PC-9 (cell line): ENCODE measurements at places on chromosomes 13 and 19. TPM values are rescaled to one million over a fixed set of nuclear protein-coding genes. Genes with fewer than 3 reads are reported as not detected.

GRCh38 chr13:97810152-97810551, 143.3 kb upstream of the IPO5 start:
- H3K4me1 ChIP-seq = no peaks in the 10 kb centered on the region
- H3K4me3 ChIP-seq = no peak overlapping the region
- H3K36me3 ChIP-seq = no peaks in the 10 kb centered on the region
- no peak overlapping the region for H3K27ac ChIP-seq
- H3K27me3 ChIP-seq = no peaks in the 10 kb centered on the region
- DNase-seq = no peak

Gene ZGLP1
- 7.5 and 10.2 TPM in 2 replicates for total RNA-seq

DNA sequence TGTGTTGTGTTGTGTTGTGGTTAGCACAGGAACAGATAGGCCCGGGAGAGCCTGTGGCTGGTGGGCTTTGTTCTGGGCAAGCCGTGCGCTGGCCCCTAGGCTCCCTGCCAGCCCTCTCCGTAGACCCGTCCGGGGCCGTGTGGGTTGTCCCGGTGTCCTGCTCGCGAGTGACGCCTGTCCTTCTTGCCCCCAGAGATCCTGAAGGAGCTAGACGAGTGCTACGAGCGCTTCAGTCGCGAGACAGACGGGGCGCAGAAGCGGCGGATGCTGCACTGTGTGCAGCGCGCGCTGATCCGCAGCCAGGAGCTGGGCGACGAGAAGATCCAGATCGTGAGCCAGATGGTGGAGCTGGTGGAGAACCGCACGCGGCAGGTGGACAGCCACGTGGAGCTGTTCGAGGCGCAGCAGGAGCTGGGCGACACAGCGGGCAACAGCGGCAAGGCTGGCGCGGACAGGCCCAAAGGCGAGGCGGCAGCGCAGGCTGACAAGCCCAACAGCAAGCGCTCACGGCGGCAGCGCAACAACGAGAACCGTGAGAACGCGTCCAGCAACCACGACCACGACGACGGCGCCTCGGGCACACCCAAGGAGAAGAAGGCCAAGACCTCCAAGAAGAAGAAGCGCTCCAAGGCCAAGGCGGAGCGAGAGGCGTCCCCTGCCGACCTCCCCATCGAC, 5.7 kb downstream of the ING1 start:
- no peaks in the 10 kb centered on the region; the same call in 1 of the 2 replicates for H3K36me3 ChIP-seq
- no peak overlapping the region for H3K27ac ChIP-seq
- H3K4me3 ChIP-seq = no peak overlapping the region
- H3K27me3 ChIP-seq = no peaks in the 10 kb centered on the region
- no peak for DNase-seq

DNA sequence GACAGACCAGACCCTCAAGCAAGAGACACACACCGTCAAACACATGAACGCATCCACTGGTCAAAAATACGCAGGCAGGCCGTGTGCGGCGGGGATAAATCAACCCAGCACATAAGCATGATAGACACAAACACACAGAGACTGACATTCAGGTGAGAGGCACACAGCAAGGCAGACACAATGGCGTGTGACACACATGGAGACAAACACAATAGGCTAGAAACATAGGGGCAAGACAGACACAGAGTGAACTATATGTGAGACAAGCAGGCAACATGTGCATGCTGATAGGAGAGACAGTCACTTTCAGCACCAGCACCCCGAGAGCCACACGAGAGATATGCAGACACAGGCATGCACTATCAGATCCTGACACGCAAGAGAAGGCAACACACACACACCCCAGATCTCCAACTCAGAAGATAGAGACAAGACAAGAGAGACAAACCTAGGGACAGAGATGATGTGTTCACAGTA, 6.9 kb upstream of the JUNB start:
- DNase-seq = peak; percentile 33
- H3K4me1 ChIP-seq = peaks cover 83% of the 10 kb centered on the region
- H3K27me3 ChIP-seq = no peaks in the 10 kb centered on the region
- H3K27ac ChIP-seq = peak overlapping the region; percentile 86
- peak overlapping the region; percentile 1; the same call in 1 of the 2 replicates for H3K4me3 ChIP-seq

DNA sequence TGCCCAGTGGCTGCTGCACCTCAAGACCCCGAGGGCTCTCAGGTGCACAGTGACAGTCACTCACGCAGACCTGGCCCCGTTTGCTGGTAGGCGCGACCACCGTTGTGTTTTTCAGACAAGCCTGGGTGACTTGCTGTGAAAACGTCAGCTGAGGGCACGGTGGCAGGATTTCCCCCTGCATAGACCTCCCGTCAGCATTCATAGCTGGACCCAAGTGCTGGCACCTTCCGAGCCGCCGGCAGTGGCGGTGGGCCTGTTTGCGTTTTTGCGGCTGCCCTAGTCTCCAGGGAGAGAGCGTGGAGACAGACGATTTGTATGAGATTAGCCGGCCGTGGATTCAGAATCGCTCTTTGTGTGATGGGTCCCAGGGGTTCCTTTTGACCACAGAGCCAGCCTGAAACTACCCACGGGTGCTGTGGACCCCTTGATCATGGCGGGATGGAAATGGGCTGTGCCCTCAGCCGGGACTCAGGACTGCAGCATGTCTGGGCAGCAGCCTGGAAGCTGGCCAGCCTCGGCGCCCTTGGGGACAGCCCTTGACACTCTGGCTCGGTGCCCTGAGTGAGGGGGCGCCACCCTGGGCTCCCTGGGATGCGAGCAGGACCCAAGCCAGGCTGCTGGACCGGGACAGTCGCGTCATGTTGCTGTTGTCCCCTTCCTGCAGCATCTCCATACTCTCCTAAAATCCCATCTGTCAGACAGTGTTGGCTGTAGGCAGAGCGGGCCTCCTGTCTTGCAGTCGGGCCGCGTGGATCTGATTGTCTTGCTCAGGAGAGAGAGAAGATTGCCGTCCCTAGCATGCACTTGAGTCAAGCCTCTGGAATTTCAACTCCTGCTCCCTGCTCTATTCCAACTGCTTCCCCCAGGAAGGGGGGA, 8.6 kb downstream of the KDM4B start:
- no peaks in the 10 kb centered on the region for H3K27me3 ChIP-seq

- no peaks in the 10 kb centered on the region for H3K27me3 ChIP-seq
- no peak overlapping the region for H3K27ac ChIP-seq
These were observed 4.9 kb downstream of the PGPEP1 start for GRCh38 chr19:18345296-18345695.

- no peaks in the 10 kb centered on the region; the same call in 1 of the 2 replicates for H3K36me3 ChIP-seq
- H3K27ac ChIP-seq = no peak overlapping the region
- H3K4me1 ChIP-seq = no peaks in the 10 kb centered on the region
- DNase-seq = no peak
These were observed 26.5 kb downstream of the MYCBP2 start for GRCh38 chr13:77300176-77301037.

Gene IPO5
- total RNA-seq = 98.8 and 126 TPM in 2 replicates

Gene C19orf85
- total RNA-seq = 0.73 and 0.74 TPM in 2 replicates

DNA sequence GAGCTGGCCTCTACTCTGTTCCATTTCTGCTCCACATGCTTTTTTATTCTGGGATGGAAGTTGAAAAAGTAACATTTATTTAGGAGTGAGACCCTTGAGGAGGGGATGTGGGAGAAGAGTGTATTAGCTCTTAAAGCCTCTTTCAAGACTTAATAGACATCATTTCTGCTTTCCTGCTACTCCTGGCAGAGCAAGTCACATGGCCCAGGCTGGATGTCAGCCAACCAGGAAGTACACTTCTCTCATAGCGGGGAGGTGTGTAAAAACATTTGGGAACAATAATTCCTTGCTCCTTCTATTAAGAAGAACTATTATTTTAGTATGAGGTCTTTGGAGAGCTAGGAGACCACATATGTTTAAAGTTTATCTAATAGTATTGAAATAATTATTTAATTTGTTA, 40.6 kb upstream of the FAM216B start:
- H3K36me3 ChIP-seq = no peaks in the 10 kb centered on the region
- H3K27ac ChIP-seq = no peak overlapping the region
- H3K4me1 ChIP-seq = no peaks in the 10 kb centered on the region
- no peaks in the 10 kb centered on the region for H3K27me3 ChIP-seq
- H3K4me3 ChIP-seq = no peak overlapping the region

DNA sequence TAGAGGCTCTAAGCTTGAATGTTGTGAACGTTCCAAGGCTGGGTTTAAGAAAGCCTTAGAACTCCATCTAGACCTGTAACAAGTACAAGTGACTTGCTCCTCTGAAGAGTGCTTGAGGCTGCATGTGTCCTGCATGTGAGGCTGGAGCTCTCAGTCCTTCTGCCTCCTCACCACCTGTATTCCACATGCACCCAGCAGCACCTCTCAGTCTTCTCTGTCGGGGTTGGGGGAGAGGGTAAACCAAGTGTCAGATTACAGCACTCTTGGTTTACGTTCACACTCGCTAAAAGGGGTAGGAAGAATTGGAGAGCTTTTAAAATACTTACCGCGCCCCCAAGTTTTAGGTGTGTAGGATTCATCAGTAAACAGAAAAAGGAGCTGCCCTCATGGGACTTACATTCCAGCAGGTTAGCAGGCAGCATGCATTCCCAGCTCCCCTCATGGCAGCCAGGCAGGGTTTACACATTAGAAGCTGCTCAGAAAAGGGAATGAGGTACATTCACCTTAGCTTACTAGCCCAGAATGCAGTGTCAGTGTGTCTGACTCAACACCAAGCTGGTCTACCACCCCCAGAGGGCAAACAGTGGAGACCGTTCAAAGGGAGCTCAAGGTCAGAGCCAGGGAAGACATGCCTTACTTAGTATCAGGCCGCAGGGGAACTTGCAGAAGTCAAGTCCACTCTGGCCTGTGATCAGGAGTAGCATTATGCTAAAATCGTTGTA, 248.1 kb downstream of the PCCA start:
- no peaks in the 10 kb centered on the region for H3K27me3 ChIP-seq
- no peak overlapping the region for H3K27ac ChIP-seq
- no peaks in the 10 kb centered on the region for H3K36me3 ChIP-seq
- DNase-seq = no peak
- H3K4me1 ChIP-seq = no peaks in the 10 kb centered on the region

Gene MYO16
- total RNA-seq = 0.13 and 0.59 TPM in 2 replicates

DNA sequence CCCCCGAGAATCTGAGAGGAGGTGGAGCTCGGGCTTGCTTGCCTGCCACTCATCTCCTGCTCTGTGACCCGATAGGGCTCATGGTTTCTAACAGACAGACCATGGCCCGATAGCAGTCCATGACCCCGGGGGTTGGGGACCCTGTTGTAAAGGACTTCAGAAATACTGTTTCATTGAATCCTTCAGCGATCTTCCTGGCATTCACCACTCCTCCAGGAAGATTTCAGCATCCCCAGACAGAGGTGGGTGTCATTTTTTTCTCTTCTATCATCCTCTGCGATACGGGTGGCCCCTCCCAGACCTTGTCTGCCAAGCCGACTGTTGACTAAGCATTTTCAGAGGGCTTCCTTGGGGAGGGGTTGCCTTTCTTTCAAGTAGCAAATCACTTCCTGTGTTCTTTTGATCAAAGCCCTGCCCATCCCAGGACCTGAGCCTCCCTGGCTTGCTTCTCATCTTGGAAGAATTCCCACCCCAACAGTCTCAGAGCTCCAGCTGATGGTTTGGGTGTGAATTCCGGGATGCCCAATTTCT, 1.7 kb downstream of the MYO1F start:
- H3K27me3 ChIP-seq = peaks cover 11% of the 10 kb centered on the region; the same call in 1 of the 2 replicates
- no peak overlapping the region for H3K4me3 ChIP-seq
- H3K4me1 ChIP-seq = peaks cover 20% of the 10 kb centered on the region
- H3K36me3 ChIP-seq = no peaks in the 10 kb centered on the region
